ENCODE measurements at places on chromosomes 2 and 18. TPM values are rescaled to one million over a fixed set of nuclear protein-coding genes. Genes with fewer than 3 reads are reported as not detected.

IRS1 gene
- total RNA-seq, result 11.3 TPM

TMEM247 gene
- total RNA-seq, result not detected

NCKAP5 gene
- 34.6 TPM for total RNA-seq

PPP1R1C gene
- total RNA-seq, result 2.9 TPM

LRP1B gene
- total RNA-seq, result 0.09 TPM

LINC00305 gene
- not detected for total RNA-seq

POTEI gene
- 0.24 TPM for total RNA-seq

CDCA7 gene
- total RNA-seq, result 0.89 TPM

TRMT61B gene
- total RNA-seq, result 13.0 TPM

ACTG2 gene
- 22.2 TPM for total RNA-seq

RBM44 gene
- 0.59 TPM for total RNA-seq

DNA sequence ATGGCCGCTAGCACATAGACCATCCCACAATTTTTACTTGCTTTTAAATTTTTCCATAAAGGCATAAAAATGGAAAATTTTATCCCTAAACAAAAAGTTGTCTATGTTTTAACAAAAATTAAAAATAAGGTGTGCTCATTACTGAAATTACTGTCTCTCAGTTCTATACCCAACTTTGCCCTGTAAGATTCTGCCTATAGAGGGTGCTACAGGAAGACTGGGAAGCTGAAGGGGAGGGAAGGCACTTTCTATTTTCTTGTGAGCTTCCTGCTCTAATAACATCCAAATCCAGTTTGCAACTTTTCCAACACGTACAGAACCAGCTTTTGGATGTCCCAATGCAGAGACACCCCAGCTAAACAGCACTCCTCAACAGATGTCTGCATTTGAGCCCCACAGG lies 666.9 kb downstream of the PLCL1 start:
- no peak overlapping the region for H3K4me3 ChIP-seq
- H3K36me3 ChIP-seq, result no peaks in the 10 kb centered on the region
- H3K4me1 ChIP-seq, result no peaks in the 10 kb centered on the region
- H3K27ac ChIP-seq, result no peak overlapping the region

- DNase-seq, result no peak
- H3K27ac ChIP-seq, result no peak overlapping the region
- no peaks in the 10 kb centered on the region for H3K36me3 ChIP-seq
- peaks cover 12% of the 10 kb centered on the region for H3K27me3 ChIP-seq
- no peak overlapping the region for H3K4me3 ChIP-seq
These were observed 28.8 kb downstream of the SNORC start for GRCh38 chr2:232898592-232899543.

- H3K27ac ChIP-seq, result peak overlapping the region; percentile 15
- H3K27me3 ChIP-seq, result no peaks in the 10 kb centered on the region
- no peaks in the 10 kb centered on the region for H3K36me3 ChIP-seq
- H3K4me3 ChIP-seq, result no peak overlapping the region
- H3K4me1 ChIP-seq, result peaks cover 13% of the 10 kb centered on the region
These were observed 85.2 kb upstream of the RBBP8 start for GRCh38 chr18:22847867-22848451.

GRCh38 chr18:68520406-68521075 lies 194.4 kb downstream of the TMX3 start:
- no peak for DNase-seq
- no peak overlapping the region for H3K4me3 ChIP-seq
- no peaks in the 10 kb centered on the region for H3K4me1 ChIP-seq
- H3K27me3 ChIP-seq, result no peaks in the 10 kb centered on the region
- no peaks in the 10 kb centered on the region for H3K36me3 ChIP-seq

GRCh38 chr2:178550352-178550751 lies 70.1 kb downstream of the PLEKHA3 start:
- no peaks in the 10 kb centered on the region for H3K27me3 ChIP-seq
- H3K27ac ChIP-seq, result no peak overlapping the region
- DNase-seq, result no peak
- H3K4me3 ChIP-seq, result no peak overlapping the region
- no peaks in the 10 kb centered on the region for H3K4me1 ChIP-seq

GRCh38 chr2:88318071-88318955 lies 134.2 kb downstream of the FOXI3 start:
- no peaks in the 10 kb centered on the region for H3K4me1 ChIP-seq
- H3K4me3 ChIP-seq, result no peak overlapping the region
- no peaks in the 10 kb centered on the region for H3K36me3 ChIP-seq

GRCh38 chr2:30372826-30373225 lies 74.2 kb upstream of the LCLAT1 start:
- DNase-seq, result no peak
- H3K4me1 ChIP-seq, result no peaks in the 10 kb centered on the region
- H3K4me3 ChIP-seq, result no peak overlapping the region
- H3K27ac ChIP-seq, result no peak overlapping the region
- no peaks in the 10 kb centered on the region for H3K36me3 ChIP-seq

- H3K4me1 ChIP-seq, result peaks cover 5% of the 10 kb centered on the region
- no peak overlapping the region for H3K27ac ChIP-seq
- H3K4me3 ChIP-seq, result no peak overlapping the region
- H3K36me3 ChIP-seq, result no peaks in the 10 kb centered on the region
These were observed 8.1 kb downstream of the ASIC4 start for GRCh38 chr2:219522111-219523030.

DNA sequence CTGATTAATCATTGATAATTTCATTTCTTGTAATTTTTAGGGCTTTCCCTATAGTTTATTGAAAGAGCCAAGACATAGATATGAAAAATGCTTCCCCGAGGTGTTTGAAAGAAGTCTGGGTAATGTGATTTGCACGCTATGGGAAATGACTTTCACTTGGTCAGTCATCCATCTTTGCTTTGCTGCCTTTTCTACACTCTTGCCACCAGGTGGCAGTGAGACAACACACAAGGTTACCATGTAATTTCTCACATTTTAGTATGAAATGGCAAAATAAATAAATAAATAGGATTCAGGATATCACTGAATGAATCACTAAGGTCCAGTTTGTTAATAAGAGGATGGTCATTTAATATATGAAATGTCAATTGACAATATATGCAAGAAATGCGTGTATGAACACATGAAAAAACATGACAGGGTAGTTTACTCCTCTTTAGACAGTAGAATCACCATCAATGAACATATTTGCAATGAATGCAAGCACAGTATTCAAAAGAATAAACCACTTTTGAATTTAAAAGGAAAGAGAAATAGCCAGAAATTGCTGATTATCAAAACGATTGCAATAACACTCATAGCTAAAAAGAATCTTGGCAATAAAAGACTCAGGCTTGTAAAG lies 52.2 kb upstream of the KCNH7 start:
- no peak overlapping the region for H3K27ac ChIP-seq
- H3K36me3 ChIP-seq, result no peaks in the 10 kb centered on the region
- no peak overlapping the region for H3K4me3 ChIP-seq
- no peaks in the 10 kb centered on the region for H3K4me1 ChIP-seq
- no peaks in the 10 kb centered on the region for H3K27me3 ChIP-seq

- no peaks in the 10 kb centered on the region for H3K36me3 ChIP-seq
- H3K4me1 ChIP-seq, result peaks cover 14% of the 10 kb centered on the region
- no peak for DNase-seq
- H3K4me3 ChIP-seq, result no peak overlapping the region
- no peak overlapping the region for H3K27ac ChIP-seq
These were observed 4.7 kb upstream of the GLS start for GRCh38 chr2:190875891-190876290.

DNA sequence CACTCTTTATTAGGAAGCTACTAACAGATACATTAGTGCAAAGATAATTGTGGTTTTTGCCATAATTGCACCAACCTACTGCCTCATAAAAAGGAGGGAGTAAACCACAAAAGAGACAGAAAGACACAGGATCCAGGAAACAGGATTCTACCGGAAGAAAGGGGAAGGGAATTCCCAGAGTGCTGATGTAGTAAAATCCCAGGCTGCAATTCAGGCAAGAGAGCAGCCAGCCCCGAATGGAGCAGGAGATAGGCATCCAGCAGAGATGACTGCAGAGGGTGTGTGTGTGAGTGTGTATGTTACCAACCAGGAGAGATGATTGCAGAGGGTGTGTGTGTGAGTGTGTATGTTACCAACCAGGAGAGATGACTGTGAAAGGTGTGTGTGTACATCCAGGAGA lies 84.4 kb downstream of the KCNS3 start:
- H3K4me1 ChIP-seq, result no peaks in the 10 kb centered on the region
- no peaks in the 10 kb centered on the region for H3K36me3 ChIP-seq
- no peak overlapping the region for H3K27ac ChIP-seq
- no peak overlapping the region for H3K4me3 ChIP-seq
- no peaks in the 10 kb centered on the region for H3K27me3 ChIP-seq

DNA sequence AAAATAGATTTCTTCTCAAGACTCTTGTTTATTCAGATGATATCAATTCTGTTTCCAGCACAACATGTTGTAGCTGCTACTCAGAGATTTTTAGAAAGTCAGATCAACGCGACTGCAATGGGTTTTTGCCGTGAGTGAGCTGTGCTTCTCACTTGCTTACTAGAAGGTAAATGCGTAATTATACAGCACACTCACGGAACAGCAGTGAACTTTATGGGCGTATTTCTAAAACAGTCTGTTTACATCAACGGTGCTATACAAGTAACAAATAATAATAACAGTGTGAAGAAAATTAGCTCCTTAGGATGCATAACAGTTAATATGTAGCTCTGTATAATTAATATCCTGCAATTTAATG lies 533.6 kb downstream of the RNF144A start:
- no peaks in the 10 kb centered on the region for H3K27me3 ChIP-seq
- no peak for DNase-seq
- no peak overlapping the region for H3K4me3 ChIP-seq
- H3K27ac ChIP-seq, result no peak overlapping the region

DNA sequence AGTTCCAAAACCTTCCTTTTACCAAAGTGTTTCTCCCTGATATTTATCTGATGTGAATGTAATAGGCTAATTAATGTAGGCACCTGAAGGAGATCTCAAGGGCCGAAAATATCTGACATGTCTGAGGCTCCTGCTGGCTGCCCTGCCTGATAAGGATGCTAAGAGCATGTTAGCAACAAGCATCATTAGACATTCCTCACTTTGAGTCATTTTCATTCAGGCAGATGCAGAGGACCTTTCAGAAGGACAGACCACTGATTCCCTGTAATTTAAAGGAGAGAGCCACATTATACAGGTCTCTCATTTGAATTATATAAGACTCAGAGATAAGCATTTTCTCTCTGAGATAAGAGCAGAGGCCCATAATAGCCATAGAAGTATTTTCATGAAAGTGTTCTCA lies 222.4 kb upstream of the NCKAP5 start:
- no peak overlapping the region for H3K27ac ChIP-seq
- H3K36me3 ChIP-seq, result no peaks in the 10 kb centered on the region
- H3K4me3 ChIP-seq, result no peak overlapping the region
- H3K27me3 ChIP-seq, result no peaks in the 10 kb centered on the region

All from lower lobe of right lung (tissue), 2 donors.